Activated CD4-positive, alpha-beta T cell treated with anti-CD3 and anti-CD28 coated beads for 36 hours (primary cell): ENCODE measurements at places on chromosomes 1 and 21. TPM values are rescaled to one million over a fixed set of nuclear protein-coding genes. Genes with fewer than 3 reads are reported as not detected.

DNA sequence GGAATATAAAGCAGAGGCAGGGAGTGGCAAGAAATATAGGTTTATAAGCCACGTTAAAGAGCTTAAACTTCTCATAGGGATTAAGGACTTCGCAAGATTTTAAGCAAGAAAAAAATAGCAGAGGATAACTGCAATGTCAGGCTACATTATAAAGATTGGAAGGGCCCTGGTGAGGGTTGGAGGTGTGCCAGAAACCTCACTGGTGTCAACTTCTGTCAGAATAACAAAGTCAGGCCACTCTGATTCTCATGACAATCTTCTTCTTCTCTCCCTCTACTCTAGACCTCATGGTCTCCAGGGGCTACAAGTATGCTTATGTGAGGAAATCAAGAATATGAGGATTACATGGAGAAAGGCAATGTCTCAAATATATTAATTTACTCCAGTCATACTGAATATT lies 32.6 kb upstream of the FMO2 start:
- no peak for DNase-seq
- peaks cover 12% of the 10 kb centered on the region for H3K27me3 ChIP-seq
- H3K4me3 ChIP-seq: no peak overlapping the region
- no peaks in the 10 kb centered on the region for H3K36me3 ChIP-seq
- H3K4me1 ChIP-seq: no peaks in the 10 kb centered on the region

The USH2A gene
- not detected for total RNA-seq

DNA sequence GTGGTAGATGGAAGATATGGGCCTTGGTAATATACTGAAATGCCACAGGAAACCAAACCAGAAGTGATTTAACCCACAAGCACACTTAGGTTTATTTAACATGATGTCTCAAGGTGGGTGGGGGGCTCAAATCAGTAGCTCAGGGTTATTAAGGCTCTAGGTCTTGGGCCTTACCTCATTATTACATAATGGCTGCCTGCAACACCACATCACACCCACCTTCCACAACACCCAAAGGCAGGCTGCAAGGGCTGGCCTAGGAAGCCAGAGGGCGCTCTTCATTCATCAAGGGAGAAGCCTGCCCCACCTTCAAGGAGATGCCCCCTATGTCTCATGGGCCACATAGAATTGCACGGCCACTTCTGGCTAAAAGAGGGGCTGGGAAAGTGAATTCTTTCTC lies 6.0 kb downstream of the TFF1 start:
- no peak overlapping the region for H3K27ac ChIP-seq
- DNase-seq: peak; percentile 62
- H3K27me3 ChIP-seq: no peaks in the 10 kb centered on the region
- H3K36me3 ChIP-seq: no peaks in the 10 kb centered on the region

- DNase-seq: peak; percentile 57
- H3K4me3 ChIP-seq: no peak overlapping the region
- H3K36me3 ChIP-seq: peaks cover 69% of the 10 kb centered on the region
- H3K27me3 ChIP-seq: no peaks in the 10 kb centered on the region
- no peaks in the 10 kb centered on the region for H3K4me1 ChIP-seq
Measured at GRCh38 chr1:169546087-169546995, 39.9 kb downstream of the F5 start.

DNA sequence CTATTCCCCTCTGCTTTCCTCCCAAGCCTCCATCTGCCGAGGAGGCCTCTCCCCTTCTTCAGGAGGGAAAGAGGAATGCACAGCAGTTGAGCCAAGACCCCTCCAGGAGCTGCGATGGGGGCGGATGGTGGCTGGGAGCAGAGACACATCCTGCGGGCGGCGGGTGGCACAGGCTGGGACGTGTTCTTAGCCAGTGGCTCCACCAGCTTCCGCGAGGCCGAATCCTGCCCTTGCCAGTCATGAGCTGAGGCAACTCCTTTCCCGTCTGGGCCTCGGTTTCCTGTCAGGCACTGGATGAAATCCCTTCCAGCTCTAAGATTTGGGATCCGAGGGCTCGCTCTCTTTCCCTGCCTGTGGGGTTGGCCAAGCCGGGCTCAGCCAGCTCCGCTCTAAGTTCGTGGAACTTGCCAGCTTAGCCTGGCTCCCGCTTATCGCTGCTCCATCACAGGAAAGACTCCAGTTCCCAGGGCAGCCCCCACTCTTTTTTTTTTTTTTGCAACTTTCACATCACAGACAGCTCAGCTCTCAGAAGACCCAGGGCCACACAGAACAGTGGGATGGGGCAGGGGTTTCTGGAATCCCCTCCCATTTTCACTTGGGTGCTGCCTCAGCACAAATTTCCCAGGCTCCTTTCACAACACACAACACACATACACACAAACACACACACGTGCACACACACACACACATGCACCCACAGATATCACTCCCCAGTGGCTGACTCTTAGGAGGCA lies 506 bp downstream of the MYOM3 start:
- H3K4me1 ChIP-seq: peaks cover 9% of the 10 kb centered on the region
- H3K27me3 ChIP-seq: peaks cover 13% of the 10 kb centered on the region
- no peak for DNase-seq
- no peak overlapping the region for H3K27ac ChIP-seq

DNA sequence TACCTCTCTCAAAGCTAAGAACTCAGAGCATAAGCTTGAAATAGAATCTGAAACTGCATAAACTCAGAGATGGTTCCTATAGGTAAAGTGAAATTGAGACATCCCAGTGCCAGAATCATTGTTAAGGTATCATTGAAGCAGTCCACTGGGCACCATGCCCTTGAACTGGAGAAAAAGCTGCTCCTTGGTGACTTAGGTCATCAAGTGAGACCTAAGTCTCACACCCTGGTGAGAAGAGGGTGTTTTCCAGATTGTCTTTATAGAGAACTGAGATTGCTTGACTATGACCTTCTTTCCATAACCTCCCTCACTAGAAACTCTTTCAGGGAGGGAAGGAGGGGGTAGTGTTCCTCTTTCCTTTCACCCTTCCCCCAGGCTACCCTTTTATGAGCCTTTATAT lies 9.4 kb upstream of the ATP6V1G3 start:
- DNase-seq: no peak
- H3K27me3 ChIP-seq: no peaks in the 10 kb centered on the region
- peaks cover 7% of the 10 kb centered on the region for H3K36me3 ChIP-seq
- H3K4me3 ChIP-seq: no peak overlapping the region

GRCh38 chr1:59138402-59138801 lies 158.5 kb upstream of the FGGY start:
- no peaks in the 10 kb centered on the region for H3K36me3 ChIP-seq
- peaks cover 13% of the 10 kb centered on the region for H3K4me1 ChIP-seq
- no peak overlapping the region for H3K27ac ChIP-seq
- H3K27me3 ChIP-seq: no peaks in the 10 kb centered on the region

The GJA9 gene
- not detected for total RNA-seq

The WDR3 gene
- total RNA-seq: 45.0 TPM

GRCh38 chr1:56032096-56032676 lies 547.2 kb downstream of the PLPP3 start:
- no peaks in the 10 kb centered on the region for H3K4me1 ChIP-seq
- no peaks in the 10 kb centered on the region for H3K27me3 ChIP-seq
- no peak overlapping the region for H3K4me3 ChIP-seq
- H3K27ac ChIP-seq: no peak overlapping the region
- no peaks in the 10 kb centered on the region for H3K36me3 ChIP-seq
- DNase-seq: no peak
